ENCODE measurements at places on chromosomes 6 and 20. TPM values are rescaled to one million over a fixed set of nuclear protein-coding genes. Genes with fewer than 3 reads are reported as not detected.

GRCh38 chr6:52362443-52363227 is 684 bp downstream of the PAQR8 start:
- DNase-seq = peak; percentile 31

DNA sequence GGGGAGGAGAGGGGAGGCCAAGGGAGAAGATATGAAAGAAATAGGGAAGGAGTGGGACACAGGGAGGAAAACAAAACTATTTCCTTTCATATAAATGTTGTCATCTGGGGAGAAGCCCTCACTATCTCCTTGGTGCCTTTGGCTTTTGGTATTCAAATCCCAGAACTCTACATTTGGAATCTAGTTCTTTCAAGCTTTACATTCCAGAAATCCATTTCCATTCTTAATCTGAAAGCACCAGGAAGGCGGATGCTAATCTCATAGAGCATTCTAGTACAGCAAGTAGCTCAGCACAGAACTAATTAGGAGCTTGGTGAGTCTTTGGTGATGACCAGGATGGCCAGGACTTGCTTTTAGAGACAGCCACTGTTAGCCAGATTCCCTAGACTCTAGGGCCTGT is 177.9 kb downstream of the KIF16B start:
- no peak for DNase-seq

MCUR1 gene
- polyA plus RNA-seq = 26.9 TPM

- no peak for DNase-seq
Measured at GRCh38 chr6:133245007-133245406, 3.9 kb downstream of the EYA4 start.

Data from hindlimb muscle (tissue), 1 donor.